ENCODE measurements at places on chromosomes 1 and 21.
A peak's percentile ranks its signal among the peaks of the same experiment; 100 is the strongest.

DNA sequence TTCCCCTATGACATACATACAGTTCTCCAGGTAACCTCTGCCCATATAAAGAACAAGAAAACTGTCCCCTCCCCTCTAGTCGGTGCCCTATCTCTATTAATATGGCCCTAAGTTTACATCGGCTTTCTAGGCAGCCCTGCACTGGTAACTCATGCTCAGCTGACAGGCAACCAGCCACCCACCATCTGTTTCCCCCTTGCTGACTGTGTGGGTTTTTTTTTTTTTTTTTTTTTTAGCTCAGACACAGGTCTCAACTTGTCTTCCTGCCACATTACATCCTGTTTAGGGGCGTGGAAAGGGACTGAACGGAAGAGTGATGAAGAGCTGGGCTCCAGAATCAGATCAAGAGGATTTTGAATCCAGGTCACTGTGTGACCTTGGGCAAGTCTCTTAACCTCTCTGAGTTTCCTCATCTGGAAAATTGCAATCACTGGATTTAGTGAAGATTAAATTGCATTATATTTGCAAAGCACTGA lies 14.0 kb downstream of the LAPTM5 start:
- no peak for DNase-seq

GRCh38 chr1:89995598-89996449 lies 914 bp downstream of the ZNF326 start:
- DNase-seq, result no peak

GRCh38 chr1:170533298-170533697 lies 1.3 kb downstream of the GORAB start:
- no peak for DNase-seq

DNA sequence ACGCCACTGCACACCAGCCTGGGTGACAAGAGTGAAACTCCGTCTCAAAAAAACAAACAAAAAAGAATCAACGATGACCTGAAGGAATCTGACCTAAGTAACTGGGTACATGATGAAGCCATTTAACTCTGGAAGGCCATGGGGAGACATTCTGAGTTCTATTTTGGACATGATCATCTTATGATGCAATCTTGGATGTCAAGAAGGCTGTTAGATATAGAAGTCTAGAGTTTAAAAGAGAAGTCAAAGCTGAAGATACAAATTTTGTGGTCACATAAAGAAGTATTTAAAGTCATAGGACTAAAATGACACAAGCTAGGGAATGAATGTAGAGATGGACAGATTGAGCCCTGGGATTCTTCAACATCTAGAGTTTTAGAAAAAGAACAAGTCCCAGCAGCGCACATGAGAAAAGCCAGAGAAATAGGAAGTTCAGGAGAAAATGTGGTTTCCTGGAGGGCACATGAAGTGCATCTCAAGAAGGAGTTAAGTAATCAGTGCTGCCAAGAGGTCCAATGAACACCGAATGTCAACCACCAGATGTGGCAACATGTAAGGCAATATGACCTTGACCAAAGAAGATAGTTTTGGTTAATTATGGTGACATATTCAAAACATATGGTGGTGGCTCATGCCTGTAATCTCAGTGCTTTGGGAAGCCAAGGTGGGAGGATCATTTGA lies 26.8 kb downstream of the ELK4 start:
- no peak for DNase-seq

- no peak for DNase-seq
Measured at GRCh38 chr1:207603777-207604176, 41.2 kb upstream of the CR1L start.

DNA sequence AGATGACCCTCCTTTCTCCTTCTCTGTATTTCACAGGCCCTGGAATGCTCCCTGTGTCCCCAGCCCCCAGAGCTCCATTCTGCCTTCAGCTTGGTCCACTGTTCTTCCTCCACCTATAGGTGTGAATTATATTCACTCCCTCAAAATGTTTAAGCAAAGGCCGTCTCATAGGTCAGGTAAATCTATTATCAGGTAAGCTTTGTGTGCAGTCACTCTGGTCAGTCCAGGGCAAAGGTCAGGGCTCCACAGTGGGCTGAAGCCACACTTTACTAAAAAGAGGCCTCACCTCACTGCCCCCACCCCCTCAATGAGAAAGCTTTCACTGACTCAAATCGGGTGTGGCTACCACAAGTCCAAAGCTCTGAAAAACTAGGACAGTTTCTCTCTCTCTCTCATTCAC lies 65.9 kb downstream of the DNTTIP2 start:
- DNase-seq, result no peak

DNA sequence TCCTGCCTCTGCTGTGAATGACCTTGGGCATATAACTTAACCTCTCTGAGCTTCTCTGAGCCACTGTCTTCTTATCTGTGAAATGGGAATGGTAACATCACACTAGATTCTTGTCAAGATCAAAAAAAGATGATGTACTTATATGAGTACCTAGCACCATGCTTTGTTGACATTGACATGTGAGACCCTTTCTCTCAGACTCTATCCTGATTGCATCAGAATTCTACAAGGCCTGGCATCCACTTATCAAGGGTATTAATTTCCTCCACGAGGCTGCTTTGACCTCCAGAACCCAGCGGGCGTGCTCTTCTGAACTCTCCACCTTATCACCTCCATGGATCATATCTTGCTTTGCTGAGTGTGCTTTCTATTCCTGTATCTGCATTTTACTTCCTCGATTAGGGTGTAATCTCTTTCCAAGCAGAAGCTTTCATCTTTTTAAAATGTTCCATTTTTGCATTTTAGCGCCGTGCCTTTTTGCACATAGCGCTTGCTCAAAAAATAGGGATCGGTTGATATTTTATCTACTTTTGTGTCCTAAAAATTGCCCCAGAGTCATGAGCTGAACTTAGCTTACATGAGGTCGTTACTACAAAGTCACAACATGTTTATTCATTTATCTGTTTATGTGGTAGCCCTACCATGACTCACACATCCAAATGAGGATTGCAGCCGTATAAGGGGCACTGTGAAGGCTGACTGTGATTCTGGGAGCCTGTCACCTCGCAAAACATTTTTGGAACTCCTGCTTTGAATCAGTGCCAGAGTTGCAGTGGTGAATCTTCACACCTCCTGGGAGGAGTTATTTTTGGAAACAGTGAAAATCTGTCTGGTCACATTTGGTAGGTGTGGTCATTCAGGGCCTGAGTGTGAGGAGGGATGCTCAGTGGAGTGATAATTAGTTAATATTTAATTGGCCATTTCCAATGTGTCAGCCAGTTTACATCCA lies 63.2 kb downstream of the IER5 start:
- no peak for DNase-seq

GRCh38 chr1:206469933-206470691 lies at the start of gene IKBKE:
TSS of gene IKBKE (plus strand) at chr1:206470476. CDS start at chr1:206473228, 2,752 bp downstream.
- peak; percentile 57 for DNase-seq

GRCh38 chr1:172530000-172530399 lies 3.0 kb upstream of the SUCO start:
- no peak for DNase-seq

- DNase-seq, result no peak
Measured at GRCh38 chr21:23543333-23543732, 2063.9 kb downstream of the MRPL39 start.

- DNase-seq, result no peak
Measured at GRCh38 chr1:215617979-215618378, 50.9 kb downstream of the KCTD3 start.

DNA sequence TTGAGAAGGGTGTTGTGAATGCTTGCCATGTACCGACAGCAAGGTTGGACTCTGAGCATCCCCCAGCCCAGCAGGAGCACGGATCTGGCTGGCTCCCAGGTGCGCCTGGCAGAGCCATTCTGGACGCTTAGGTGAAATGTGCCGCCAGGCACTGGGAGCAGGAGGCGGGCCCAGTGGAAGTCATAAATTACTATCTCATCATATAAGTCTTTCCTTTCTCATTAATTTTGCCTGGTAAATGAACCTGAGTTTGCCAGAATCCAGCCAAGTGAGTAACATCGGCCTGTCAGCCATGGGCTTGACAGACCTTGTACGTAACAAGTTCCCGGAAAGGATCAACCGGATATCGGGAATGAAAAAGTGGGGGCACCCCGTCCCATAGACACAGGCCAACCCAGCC lies 179.5 kb upstream of the ARHGEF16 start:
- no peak for DNase-seq

DNA sequence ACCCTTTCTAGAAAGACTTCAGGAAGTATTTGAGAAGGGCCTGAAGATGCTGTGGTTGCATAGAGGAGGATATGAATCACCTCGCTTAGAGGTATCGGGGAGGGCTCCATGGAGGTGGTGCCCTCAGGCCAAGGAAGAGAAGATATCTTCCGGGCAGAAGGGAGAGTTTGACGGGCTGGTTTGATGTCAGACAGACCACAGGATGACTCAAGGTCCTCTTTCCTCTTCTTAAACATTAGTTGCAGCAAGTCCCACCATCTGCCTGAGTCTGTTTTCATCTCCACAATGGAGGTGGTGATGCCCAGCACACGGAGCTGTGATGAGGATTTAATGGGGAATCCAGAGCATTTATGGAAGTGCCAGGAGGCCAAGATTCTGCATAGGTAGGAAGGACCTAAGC lies 25.1 kb upstream of the RUNX3 start:
- no peak for DNase-seq

Measured in HEK293T (cell line).